ENCODE measurements at places on chromosomes 5 and 9. TPM values are rescaled to one million over a fixed set of nuclear protein-coding genes. Genes with fewer than 3 reads are reported as not detected.

DNA sequence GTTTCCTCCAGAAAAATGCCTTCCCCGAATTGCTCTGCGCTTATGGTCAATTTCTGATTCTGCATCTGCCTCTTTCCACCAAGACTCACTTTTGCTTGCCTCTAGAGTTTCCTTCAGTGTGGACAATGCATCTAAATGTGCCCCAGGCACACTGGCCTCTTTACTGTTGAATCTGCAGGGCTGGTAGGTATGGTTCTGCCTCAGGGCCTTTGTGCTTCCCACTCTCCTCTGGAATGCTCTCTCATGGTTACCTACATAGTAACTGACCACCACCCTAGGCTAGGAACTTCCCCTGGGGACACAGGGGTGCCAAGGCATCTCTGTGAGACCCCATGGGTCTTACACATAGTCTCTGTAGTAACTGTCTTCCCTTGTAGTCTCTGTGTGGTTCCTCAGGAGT, 1258.6 kb downstream of the CDH12 start:
- no peak for DNase-seq

DNA sequence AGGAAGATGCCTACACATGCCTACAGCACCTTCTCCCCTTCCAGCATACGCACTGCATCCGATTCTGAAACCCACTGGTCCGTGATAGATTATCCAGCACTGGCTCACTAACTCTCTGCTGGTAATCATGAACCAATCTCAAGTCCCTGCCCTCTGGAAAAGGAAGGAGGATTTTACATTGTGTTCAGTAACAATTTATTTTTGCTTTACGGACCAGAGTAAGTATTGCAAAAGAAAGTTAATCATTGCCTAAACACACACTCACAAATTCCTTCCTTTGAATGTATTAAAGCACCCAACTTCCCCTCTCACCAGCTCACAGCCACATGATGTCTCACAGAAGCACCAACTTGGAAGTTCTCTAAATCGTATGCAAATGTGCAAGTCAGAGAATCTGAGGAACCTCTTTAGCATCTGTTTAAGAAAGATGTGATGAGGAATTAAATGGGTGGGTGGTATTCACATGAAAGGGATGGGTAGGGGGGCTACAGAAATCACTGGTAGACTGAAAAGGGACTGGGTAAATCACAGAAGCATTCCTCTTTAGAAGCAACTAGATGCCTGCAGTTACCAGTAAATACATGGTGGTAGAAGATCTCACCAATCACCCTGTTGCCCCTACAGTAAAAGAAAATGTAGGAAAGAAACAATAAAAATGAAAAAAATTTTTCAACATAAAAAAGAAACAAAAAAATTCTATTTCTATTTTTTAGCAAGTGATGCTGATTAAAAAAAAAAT, 8.4 kb downstream of the GNAQ start:
- no peak for DNase-seq

DNA sequence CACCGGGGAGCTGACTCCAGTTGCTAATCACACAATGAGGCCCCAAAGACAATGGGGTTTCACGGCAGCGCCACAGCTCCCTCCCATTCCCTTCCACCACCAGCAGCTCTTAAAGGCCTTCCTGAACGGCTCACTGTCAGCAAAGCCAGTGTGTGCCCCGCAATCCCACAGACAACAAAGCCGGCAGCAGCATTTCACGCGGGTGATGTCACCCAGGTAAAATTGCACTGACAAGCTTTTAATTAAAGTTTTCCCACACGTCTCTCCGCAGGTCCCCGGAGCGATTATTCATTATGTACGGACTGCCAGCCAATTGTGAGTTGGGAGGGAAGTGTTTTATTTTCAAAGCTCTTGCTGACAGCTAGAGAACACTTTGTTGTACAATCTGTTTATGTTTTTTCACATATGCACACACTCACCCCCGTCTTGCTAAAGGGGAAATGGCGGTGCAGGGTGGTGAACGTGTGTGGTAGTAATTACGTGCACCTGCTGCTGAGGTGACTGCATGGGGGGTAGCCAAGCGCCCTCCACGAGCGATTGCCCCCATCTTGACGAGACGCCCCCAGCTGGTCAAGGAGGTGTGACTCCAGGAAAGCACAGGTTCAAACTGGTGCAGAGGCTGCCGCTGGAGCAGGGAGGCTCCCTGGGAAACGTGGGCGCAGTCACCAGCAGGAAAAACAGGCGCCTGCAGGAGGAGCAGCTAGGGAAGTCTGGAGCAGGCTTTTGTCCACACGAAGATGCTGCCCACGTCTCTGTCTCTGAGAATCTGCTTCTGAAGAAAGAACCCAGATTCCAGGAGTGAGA, 65.0 kb downstream of the IRX2 start:
- DNase-seq = peak; percentile 28

The BRIX1 gene
- 53.3 TPM for total RNA-seq

The PIP5K1B gene
- total RNA-seq = 1.3 TPM

The HAND1 gene
- total RNA-seq = not detected

The CDX1 gene
- total RNA-seq = not detected

DNA sequence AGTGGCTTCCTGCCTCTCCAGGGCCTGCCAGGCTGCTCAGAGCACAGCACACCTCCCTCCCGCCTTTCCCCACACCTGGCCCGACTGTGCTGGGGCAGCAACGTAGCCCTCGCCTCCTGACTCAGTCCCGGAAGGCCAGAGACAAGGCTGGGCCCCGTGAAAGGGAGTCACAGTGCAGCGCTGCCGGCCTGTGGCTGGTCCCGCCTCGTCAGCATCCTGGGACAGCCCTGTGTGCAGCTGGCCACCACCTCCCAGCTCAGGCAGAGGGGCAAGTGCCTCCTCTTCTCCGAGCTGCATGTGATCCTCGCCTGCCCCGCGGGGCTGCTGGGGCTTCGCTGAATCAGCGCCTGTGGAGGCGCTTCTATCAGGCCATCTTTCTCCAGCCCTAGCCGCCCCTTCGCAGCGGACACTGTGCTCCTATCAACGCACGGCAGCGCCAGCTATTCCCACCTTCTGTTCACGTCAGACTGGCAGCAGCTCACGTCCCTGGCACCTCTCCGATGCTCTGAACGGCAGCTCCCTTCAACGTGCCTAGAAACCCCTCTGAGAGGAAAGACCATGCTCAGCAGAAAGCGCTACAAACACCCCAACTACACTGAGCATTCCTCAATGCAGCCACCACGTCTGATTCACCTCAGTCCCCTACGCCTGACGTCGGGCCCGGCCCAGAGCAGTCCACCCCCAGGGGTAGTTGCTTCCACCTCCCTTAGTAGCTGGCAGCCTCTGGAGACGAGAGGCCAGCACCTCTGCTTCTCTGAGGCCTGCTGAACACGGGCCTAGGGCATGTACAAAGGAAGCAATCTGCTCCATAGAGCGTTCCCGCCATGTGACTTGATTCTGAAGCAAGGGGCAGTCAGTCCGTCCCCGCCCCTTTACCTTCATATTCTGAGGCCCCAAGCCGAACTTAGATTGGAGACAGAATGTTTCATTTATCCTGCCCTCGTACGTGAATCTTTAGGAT, 78.8 kb downstream of the GPR21 start:
- peak; percentile 39 for DNase-seq

- DNase-seq = no peak
These were observed 614.8 kb downstream of the KIF4B start for GRCh38 chr5:155628346-155628745.

- DNase-seq = no peak
These were observed 126.9 kb downstream of the KCNIP1 start for GRCh38 chr5:170630711-170631141.

Data from neural progenitor cell (in vitro differentiated cells).